Ammon's horn (tissue), 1 donor: ENCODE measurements at places on chromosomes 13 and 19.

DNA sequence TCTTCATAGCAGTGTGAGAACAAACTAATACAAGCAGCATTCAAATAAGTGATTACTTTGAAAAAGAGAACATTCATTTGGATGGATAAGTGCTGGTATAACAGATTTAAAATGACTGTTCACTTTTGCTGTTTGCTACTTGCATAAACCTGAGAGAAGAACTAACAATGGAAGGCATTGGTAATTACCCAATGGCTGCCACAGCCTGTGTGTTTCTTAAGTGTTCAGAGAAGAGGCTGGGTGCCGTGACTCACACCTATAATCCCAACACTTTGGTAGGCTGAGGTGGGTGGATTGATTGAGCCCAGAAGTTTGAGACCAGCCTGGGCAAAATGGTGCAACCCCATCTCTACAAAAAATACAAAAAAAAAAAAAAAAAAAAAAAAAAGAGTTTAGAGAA, 4.9 kb upstream of the TEX26 start:
- no peak for DNase-seq

DNA sequence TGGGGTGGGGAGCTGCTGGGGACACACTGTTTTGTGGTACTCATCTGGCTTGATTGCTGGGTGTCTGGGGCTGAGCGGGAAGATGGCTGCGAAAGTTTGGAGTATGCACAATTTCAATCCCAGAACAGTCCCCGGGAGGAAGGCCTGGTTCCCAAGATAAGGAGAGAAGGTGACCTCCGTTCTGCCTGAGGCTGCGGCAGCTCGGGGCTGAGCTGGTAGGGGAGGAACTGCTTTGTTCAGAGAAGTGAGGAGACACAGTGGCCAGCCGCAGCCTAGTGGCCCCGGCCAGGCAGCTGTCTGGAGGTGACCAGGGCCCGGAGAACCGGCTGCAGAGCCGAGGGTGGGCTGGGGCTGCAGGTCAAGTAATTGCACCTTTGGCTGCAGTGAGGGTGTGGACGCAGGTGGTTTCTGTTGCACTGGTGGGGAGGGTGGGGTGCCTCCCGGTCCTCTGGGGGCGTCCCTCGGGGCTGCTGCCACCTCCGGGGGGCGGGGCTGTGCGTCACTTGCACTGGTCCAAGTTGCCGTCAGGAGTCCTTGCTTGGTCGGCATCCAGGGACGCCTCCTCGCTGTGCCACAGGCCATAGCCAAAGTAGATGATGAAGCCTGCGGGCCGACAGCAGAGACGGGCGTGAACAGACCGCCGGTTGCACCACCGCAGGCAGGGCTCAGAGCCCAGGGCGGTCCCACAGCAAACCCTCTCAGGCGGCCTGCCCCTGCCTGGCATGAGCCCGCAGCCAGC, 81.3 kb downstream of the SLC7A1 start:
- no peak for DNase-seq

- DNase-seq: no peak
These were observed 189.0 kb downstream of the LACC1 start for GRCh38 chr13:44068737-44069136.

- no peak for DNase-seq
These were observed 3.6 kb downstream of the ARHGAP45 start for GRCh38 chr19:1070576-1070930.

DNA sequence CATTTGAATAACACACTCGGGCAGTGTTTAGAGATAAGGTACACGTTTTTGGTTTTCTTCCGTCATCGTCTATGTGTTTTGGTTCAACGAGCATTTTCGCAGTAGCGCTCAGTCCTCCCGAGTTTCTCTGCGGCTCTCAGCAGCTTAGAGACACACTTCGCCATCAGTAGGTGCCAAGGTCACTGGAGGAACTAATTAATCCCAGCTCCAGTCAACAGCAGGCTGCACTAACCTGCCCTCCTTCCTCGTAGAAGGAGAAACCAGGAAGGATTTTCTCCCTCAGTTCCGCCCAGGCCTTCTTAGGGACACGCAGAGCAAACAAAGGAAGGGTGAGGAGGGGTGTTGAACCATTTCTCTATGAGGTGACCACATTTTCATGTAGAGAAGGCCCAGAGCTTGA, 12.6 kb downstream of the MBNL2 start:
- DNase-seq: no peak

DNA sequence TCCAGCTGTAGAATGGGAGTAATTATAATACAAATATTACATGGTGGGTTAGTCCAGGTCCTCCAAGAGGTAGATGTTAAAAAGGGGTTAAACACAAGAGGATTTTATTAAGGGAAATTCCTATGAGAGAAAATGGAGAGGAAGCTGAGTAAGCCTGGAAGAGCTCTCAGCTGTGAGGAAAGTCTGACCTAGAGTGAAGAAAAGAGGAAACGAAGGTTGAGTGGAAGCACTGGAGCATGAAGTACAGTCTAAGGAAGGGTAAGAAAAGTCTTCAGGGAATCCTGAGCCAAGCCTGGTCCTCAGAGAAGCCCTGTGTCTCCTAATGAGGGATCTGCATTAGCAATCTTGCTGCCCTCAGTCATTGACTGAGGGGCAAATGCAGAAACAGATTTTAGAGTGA, 506.2 kb downstream of the GPC5 start:
- DNase-seq: no peak

GRCh38 chr13:71867131-71867814, at the start of gene DACH1:
TSS of gene DACH1 (minus strand) at chr13:71867204.
- DNase-seq: peak; percentile 43

GRCh38 chr19:12665281-12665573, 1.3 kb downstream of the MAN2B1 start:
- DNase-seq: peak; percentile 68

DNA sequence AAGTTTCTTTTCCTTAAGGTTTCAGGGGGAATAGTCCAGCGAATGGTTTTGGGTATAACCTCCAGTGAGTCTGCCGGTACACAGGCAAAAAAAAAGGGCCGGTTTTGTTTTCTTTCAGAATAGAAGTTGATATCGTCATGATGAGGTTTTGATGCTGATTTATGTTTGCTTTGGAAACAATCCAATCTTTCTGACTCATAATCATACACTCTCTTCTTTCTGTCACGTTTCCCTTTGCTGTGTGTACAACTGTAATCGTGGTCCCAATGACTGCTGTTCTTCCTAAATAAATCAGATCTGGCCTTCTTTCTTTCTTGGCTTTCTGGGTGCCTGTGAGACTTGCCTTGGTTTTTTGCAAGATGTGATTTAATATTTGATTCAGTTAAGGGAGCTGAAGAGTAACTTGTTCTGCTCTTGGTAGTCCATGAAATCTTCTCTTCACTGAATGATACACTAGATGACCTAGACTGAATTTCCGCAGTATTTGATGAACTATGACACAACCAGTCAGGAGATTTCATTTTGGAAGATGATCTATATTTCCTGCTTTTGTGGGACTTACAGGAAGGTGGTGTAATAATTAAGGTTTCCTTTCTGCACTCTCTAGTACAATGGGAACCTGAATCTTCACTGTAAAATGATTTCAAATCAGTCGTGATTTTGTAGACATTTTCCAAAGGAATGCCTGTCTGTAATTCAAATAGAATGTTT, 34.9 kb upstream of the METTL21C start:
- DNase-seq: no peak

DNA sequence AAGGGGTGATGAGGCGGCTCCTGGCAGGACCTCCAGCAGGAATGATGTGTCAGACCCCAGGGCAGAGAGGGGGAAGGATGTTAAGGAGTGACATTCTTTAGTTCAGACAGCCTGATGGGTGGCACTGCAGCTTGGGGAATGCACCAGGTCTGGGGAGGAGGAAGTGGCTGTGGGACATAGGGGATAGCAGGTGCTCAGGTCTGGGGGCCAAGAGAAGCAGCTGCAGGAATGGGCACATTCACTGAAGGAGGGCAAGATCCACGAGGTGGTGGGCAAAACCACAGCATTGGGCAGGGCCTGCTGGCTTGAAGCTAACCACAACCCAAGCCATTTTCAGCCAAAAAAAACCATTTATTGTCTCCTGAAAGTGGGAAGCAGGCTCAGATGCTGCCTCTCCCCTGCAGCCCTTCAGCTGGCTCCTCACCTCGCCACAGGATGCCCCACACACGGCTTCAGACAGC, 26.5 kb downstream of the COMP start:
- no peak for DNase-seq

DNA sequence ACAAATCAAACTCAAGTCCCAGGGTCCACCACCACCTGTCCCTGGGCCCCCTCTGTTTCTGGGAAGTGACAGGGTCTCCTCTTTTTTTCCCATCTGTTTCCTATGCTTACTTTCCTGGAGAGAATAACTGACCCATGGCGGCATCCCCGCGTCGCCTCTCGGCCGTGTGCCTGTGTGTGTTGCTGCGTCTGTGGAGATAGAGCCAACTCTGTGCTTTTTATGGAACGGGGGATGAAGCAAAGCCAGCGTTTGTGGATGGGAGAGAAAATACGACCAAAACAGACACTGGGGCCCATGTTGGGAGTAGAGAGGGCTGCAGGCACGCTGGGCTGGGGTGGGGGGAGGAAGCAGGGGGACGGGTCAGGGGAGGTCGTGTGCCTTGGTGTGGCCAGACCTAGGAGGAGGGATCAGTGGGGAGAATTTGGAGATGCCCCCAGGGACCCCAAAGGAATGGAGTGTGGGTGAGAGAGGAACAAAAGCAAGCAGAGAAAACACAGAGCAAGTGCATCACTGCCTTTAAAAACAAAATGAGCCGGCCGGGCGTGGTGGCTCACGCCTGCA, 16.6 kb downstream of the PLK5 start:
- DNase-seq: peak; percentile 39

- no peak for DNase-seq
These were observed 21.7 kb downstream of the ZNF45 start for GRCh38 chr19:43913383-43913782.

DNA sequence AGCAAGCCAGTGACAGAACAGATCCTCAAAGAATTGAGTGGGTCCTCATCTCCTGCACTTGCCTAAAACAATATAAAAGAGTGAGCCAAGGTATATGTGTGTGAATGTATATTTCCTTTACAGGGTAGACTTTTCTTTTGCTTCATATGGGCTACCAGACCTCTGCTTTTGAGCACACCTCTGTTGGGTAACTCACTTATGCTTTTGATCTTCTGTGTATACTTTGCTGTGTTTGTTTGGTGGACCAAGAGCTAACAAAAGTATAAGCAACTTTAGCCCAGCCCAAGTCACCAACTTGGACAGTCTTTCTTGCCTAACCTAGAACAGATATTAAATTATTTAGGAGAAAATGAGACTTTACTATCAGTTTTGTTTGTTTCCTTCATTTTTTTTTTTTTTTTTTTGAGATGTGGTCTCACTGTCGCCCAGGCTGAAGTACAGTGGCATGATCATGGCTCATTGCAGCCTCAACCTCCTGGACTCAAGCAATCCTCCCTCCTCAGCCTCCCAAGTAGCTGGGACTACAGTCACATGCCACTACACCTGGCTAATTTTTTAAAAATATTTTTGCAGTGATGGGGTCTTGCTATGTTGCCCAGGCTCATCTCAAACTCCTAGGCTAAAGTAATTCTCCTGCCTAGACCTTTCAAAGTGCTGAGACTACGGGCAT, 513.1 kb downstream of the DCT start:
- no peak for DNase-seq

GRCh38 chr19:1274852-1275259, 474 bp upstream of the FAM174C start:
- no peak for DNase-seq
